ENCODE measurements at places on chromosomes 16 and 17. TPM values are rescaled to one million over a fixed set of nuclear protein-coding genes. Genes with fewer than 3 reads are reported as not detected.

Gene TPSG1
- total RNA-seq: not detected

Gene CLDN9
- 0.11 TPM for total RNA-seq

Gene CENPT
- 38.6 TPM for total RNA-seq

Gene CPHXL2
- total RNA-seq: not detected

Gene HSPB9
- total RNA-seq: not detected

DNA sequence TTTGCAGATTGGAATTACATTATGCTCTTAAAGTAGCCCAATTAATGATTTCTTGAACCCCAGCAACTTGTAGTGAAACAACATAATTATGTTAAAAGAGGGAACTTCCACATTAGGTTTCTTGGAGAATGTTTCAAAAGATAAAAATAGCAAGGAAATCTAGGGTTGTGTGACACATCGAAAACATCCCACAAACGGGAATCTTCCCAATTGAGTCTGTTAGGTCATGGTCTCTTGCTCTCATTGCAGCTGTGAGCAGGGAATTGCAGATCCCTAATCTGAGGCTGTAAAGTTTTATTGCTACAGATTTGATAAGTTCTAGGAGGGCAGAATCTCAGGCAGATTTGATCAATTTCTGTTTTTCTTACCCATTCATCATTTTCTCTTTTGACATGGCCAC is 6.7 kb upstream of the LPO start:
- DNase-seq: no peak

- DNase-seq: no peak
Measured at GRCh38 chr16:69417520-69418199, 6.8 kb upstream of the CYB5B start.

DNA sequence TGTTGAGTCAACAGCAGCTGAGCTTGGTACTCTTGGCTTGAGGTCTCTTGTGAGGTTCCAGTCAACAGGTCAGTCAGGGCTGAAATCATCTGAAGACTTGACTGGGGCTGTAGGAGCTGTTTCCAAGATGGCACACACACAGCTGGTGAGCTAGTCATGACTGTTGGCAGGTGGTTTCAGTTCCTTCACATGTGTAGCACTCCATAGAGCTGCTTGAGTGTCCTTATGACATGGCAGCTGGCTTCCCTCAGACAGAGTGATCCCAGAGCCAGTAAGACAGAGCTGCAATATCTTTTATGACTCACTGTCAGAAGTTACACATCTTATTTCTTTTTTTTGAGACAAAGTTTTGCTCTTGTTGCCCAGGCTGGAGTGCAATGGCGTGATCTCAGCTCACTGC is 19.5 kb upstream of the GAS7 start:
- no peak for DNase-seq

- DNase-seq: no peak
Measured at GRCh38 chr16:483341-484075, 44.0 kb upstream of the CAPN15 start.

DNA sequence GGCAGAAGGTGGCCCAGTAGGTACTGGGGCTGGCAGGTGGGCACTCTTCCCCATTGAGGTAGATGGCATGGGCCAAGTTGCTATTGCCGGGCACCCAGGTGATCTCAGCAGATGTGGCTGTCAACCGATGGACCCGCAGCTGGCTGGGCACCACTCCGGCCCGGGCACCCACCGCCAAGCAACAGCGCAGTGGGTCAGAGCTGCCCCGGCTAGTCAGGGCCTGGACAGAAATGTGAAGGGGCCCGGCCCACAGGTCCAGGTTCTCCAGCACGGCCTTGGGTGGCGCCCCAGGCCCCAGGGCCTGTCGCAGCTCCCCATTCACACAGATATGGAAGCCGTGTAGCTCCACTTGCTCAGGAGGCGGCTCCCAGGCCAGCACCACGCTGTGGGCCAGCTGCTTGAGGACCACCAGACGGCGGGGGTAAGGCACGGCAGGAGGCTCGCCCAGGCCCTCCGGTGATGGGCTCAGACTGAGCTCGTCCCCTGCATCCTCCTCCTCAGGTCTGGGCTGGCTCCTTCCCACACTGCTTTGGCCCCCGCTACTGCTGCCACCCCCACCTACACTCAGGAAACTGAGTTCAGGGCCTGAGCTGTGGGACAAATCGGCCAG is 16.5 kb downstream of the TSPOAP1 start:
- no peak for DNase-seq

GRCh38 chr17:50103252-50103651 is 8.1 kb downstream of the PDK2 start:
- DNase-seq: no peak

- DNase-seq: no peak
Measured at GRCh38 chr16:2687531-2688308, 5.4 kb downstream of the KCTD5 start.

- DNase-seq: no peak
Measured at GRCh38 chr16:56384074-56384721, 41.1 kb downstream of the AMFR start.

GRCh38 chr17:57106107-57106835 is 21.2 kb downstream of the AKAP1 start:
- DNase-seq: no peak
